ENCODE measurements at places on chromosomes 2 and 18.

GRCh38 chr2:196925768-196926561 lies 542 bp downstream of the PGAP1 start:
- no peaks in the 10 kb centered on the region for H3K27me3 ChIP-seq
- H3K27ac ChIP-seq: peak overlapping the region; percentile 59
- H3K4me1 ChIP-seq: no peaks in the 10 kb centered on the region
- H3K4me3 ChIP-seq: peak overlapping the region; percentile 82
- no peaks in the 10 kb centered on the region for H3K36me3 ChIP-seq

DNA sequence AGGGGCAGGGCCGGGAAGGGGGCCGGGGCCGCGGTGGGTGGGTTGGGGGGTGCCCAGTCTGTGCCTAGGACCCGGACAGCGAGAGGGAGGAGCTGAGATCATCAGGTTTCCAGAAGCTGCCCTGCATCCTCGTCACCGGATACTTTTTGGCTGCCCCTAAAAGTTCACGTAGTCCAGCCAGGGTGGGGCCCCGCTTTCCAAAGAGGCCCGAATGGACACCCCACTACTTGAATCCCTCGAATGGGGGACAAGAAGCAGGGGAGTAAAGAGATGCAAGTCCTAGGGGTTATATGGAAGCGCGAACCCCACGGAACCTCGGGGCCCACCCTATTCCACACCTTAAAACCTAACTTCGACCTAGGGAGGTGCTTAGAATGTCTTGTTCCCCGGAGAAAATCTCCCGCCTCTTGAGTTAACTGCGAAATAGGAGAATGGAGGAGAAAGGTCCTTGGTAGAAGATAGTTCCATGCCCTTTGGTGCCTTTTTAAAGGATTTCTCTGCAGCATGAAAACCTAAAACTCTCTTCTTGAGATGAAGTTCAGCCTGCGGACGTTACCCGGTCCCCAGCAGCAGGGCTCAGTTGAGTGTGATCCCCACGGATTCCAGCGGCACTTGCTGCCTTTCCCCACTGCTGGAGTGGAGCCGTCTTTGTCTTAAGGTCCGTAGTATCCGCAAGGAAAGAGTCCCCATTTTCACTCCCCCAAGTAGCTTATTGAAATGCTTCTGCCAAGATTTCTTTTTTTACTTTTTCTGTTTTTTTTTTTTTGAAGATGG lies 2.1 kb upstream of the RNF152 start:
- peak overlapping the region; percentile 52 for H3K4me3 ChIP-seq
- H3K27ac ChIP-seq: no peak overlapping the region
- no peaks in the 10 kb centered on the region for H3K36me3 ChIP-seq
- no peaks in the 10 kb centered on the region for H3K27me3 ChIP-seq

GRCh38 chr2:191358325-191359025 lies 113.3 kb downstream of the MYO1B start:
- H3K4me1 ChIP-seq: no peaks in the 10 kb centered on the region
- H3K36me3 ChIP-seq: peaks cover 5% of the 10 kb centered on the region
- no peak overlapping the region for H3K27ac ChIP-seq
- H3K27me3 ChIP-seq: no peaks in the 10 kb centered on the region
- DNase-seq: no peak
- H3K4me3 ChIP-seq: no peak overlapping the region

DNA sequence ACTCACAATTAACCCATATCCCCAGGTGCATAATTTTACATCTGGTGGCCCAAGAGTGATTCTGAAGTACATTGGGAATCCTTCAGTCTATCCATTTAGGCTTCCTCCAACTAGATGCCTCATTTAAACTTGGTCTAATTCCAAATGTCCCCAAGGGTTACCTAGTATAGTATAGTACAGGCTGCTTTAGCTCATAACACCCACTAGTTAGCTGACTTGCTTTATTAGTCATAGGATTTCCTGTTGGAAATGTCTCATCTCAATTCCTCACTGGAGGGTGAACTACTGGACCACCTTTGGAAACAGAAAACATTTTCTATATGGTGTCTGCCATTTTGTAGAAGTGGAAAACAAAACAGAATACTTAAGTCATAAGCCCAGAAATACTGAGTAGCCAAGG lies 202.5 kb upstream of the SESTD1 start:
- H3K4me1 ChIP-seq: peaks cover 6% of the 10 kb centered on the region
- DNase-seq: no peak
- no peak overlapping the region for H3K27ac ChIP-seq

- peaks cover 5% of the 10 kb centered on the region for H3K4me1 ChIP-seq
- H3K27me3 ChIP-seq: no peaks in the 10 kb centered on the region
- peak overlapping the region; percentile 87 for H3K27ac ChIP-seq
- H3K4me3 ChIP-seq: no peak overlapping the region
These were observed 199.3 kb upstream of the EPAS1 start for GRCh38 chr2:46097714-46098480.

- no peaks in the 10 kb centered on the region for H3K4me1 ChIP-seq
- H3K36me3 ChIP-seq: no peaks in the 10 kb centered on the region
- H3K4me3 ChIP-seq: no peak overlapping the region
- no peak overlapping the region for H3K27ac ChIP-seq
- H3K27me3 ChIP-seq: no peaks in the 10 kb centered on the region
- DNase-seq: no peak
These were observed 316.0 kb downstream of the SOX11 start for GRCh38 chr2:6008186-6008585.

DNA sequence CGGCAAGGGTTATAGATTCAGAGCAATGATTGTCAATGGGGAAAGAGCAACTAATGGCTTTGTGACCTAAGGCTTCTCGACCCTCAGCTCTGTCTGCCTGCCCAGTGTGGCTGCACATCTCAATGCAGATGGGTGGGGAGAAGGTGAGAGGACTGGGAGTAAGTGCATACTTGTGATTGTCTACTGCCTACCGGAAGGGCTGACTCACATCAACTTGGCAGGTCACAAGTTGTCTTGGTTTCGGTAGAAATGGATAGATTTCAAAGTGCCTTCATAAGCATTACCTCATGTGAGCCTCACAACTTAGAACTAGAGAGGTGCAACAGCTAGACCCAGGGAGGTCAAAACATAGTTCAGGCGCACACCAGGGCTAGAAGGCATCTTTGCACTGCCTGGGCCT lies 29.4 kb downstream of the STAT1 start:
- H3K36me3 ChIP-seq: peaks cover 44% of the 10 kb centered on the region
- H3K27me3 ChIP-seq: no peaks in the 10 kb centered on the region
- no peaks in the 10 kb centered on the region for H3K4me1 ChIP-seq
- no peak overlapping the region for H3K27ac ChIP-seq
- no peak overlapping the region for H3K4me3 ChIP-seq
- DNase-seq: no peak

- no peak overlapping the region for H3K4me3 ChIP-seq
- no peak overlapping the region for H3K27ac ChIP-seq
These were observed 62.7 kb downstream of the TRAPPC12 start for GRCh38 chr2:3442185-3442584.

Data from small intestine (tissue), 16 donors.